ENCODE measurements at places on chromosomes 13 and 19. TPM values are rescaled to one million over a fixed set of nuclear protein-coding genes. Genes with fewer than 3 reads are reported as not detected.

The LAMP1 gene
- total RNA-seq: 195 TPM

The INSL3 gene
- not detected for total RNA-seq

The PRPF31 gene
- 64.3 TPM for total RNA-seq

The ADPRHL1 gene
- 3.3 TPM for total RNA-seq

The FGF21 gene
- not detected for total RNA-seq

The AMH gene
- total RNA-seq: 1.7 TPM

The FGF22 gene
- 0.29 TPM for total RNA-seq

The PSG11 gene
- not detected for total RNA-seq

The RGCC gene
- total RNA-seq: 8.4 TPM

The OR10H4 gene
- not detected for total RNA-seq

The RGL3 gene
- total RNA-seq: 19.0 TPM

The CACNG8 gene
- total RNA-seq: under 0.01 TPM

The UBE2M gene
- total RNA-seq: 49.9 TPM

The VSTM1 gene
- 0.75 TPM for total RNA-seq

The CEACAM4 gene
- total RNA-seq: not detected

The IFI30 gene
- 11.3 TPM for total RNA-seq

The GARIN5A gene
- 0.69 TPM for total RNA-seq

The CACNG7 gene
- total RNA-seq: not detected

The LIG1 gene
- total RNA-seq: 81.9 TPM

The TOMM40 gene
- total RNA-seq: 229 TPM

The ETV2 gene
- not detected for total RNA-seq

The SHC2 gene
- 0.07 TPM for total RNA-seq

The TDRD12 gene
- 0.29 TPM for total RNA-seq

The KLK14 gene
- total RNA-seq: not detected

The CADM4 gene
- 7.7 TPM for total RNA-seq

The PLVAP gene
- total RNA-seq: 1.2 TPM

The ZNF524 gene
- 18.0 TPM for total RNA-seq

The LILRA2 gene
- total RNA-seq: not detected

The ZNF677 gene
- 25.3 TPM for total RNA-seq

The HSD11B1L gene
- 13.5 TPM for total RNA-seq

The ADAMTSL5 gene
- total RNA-seq: 0.23 TPM

The LMTK3 gene
- 1.5 TPM for total RNA-seq

The TMEM221 gene
- not detected for total RNA-seq

The ICAM1 gene
- 17.1 TPM for total RNA-seq

The GAPDHS gene
- not detected for total RNA-seq

The LYL1 gene
- total RNA-seq: 4.0 TPM
